Activated CD8-positive, alpha-beta T cell treated with anti-CD3 and anti-CD28 coated beads for 36 hours (primary cell): ENCODE measurements at places on chromosomes 12 and 14. TPM values are rescaled to one million over a fixed set of nuclear protein-coding genes. Genes with fewer than 3 reads are reported as not detected.

DNA sequence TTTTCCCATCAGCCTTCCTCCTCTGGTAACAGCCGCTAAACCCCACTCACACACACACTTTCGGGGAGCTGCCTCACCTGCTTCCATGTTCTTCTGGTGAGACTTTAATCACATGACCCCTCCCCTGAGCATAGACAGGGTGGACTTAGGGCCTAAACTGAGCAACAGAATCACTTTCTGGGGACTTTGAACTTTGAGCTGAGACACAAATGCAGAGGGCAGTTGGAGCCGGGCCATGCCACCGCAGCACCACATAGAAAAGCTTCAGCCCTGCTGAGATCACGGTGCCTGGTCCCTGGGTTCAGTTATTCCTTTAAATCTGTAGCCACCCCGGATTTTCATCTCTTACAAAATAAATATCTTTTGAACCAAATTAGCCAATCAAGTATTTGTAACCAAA lies 18.4 kb upstream of the MAP3K9 start:
- DNase-seq = no peak

- no peak for DNase-seq
These were observed 34.9 kb downstream of the TTC7B start for GRCh38 chr14:90781344-90781761.

- DNase-seq = no peak
These were observed 898.4 kb downstream of the SLC16A7 start for GRCh38 chr12:60494244-60494643.

DNA sequence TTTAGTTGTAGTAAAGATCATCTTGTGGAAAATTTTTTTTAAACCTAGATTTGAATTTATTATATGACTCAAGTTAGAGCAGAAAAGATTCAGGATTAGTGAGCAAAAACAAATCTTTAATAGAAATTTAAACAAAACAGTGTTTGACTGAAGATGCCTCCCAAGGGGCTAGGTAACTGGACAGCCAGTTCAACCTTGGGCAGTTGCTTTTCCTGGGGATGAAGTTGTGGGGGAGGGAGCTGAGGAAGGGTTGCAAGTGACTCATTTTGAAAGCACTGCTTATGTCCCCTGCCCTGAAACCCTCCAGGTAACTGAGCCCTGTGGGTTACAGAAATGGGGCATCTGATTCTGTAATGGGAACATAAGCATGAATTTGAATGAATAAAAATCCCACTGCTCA lies 13.1 kb downstream of the CFAP54 start:
- peak; percentile 24 for DNase-seq

DNA sequence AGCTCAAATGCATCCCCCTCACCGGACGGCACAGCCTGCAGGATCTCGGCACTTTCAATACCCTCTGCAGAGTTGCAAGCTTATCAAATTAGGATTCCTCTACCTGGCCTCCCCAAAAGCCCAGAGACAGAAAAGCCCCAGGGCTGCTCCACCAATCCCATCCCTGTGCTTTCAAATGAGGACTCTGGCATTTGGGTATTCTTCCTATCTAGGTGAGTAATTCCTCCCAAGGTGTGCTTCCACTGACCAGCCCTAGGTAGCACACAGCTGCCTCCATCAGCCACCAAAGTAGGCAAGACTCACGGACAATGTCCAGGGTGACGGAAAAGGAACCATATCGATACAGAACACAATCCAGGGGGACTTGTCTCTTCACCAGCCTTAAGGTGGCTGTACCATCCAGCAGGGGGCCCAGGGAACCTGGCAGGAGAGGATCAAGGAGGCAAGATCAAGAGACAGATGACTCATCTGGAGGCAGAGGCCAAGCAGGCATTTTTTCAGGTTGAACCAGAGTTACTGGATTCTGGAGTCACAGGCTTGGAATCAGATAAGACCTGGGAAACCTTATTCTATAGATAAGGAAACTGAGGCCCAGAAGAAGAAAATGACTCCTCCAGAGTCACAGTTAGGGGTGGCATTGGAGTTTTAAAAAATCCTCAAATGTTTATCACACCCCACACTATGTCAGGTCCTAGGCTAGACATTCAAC lies 9.9 kb downstream of the PMEL start:
- peak; percentile 75 for DNase-seq

DNA sequence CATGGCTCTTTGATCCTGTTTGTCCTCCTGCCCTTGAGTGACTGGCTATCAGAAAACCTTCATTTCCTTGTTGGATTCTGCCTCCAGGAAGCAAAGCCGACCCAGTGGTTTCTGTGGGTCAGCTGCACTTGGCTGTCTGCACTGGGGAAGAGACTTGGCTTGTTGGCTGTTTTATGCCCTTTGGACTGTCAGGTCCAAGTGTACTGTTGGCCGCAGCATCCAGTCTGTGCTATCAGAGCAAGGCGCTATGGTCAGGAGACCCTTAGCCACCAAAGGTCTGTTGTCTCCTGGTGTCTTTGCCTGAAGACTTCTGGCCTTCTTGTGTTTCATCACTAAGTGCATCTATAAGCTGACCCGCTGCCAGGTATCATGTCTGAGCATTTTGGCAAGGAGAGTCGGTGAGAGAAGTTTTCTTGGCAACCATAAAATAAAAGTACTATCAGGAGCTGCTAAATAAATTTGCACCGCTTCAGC lies 177.4 kb upstream of the HIF1A start:
- no peak for DNase-seq

DNA sequence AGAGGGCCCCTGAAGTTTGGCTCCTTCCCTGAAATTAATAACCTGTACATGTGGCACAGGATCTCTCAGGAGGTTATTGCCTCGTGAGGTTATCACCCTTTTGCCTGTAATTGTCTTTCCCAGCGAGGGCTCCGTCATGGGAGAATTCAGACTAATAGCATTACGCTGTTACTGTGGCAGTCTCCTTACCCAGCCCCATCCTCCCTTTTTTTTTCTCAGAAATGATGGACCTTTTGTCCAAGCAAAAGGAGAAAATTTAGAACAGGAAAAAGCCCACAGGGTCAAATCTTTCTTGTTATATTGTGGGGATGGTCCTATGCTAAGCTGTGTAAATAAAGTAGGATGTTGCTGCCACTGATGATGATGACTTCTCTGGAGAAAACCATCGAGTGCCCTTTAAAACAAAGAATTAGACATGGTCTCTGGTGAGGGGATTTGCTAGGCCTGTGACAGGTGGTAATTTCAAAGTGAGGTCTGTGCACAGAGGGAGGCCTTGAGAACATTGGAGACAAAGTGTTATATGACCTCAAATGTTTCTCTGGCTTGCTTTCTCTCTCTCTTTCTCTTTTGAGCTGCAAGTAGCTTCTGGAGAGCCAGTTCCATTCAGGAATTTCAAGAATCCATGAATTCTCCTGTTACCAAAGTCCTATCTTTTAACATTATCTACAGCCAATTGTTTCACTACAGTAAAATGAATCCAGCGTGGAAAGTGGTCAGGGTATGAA lies 357.2 kb downstream of the BMP4 start:
- no peak for DNase-seq

GRCh38 chr14:38070061-38070588 lies 137.6 kb upstream of the SSTR1 start:
- no peak for DNase-seq

- peak; percentile 4 for DNase-seq
These were observed 151.4 kb upstream of the AVPR1A start for GRCh38 chr12:63302269-63302940.

DNA sequence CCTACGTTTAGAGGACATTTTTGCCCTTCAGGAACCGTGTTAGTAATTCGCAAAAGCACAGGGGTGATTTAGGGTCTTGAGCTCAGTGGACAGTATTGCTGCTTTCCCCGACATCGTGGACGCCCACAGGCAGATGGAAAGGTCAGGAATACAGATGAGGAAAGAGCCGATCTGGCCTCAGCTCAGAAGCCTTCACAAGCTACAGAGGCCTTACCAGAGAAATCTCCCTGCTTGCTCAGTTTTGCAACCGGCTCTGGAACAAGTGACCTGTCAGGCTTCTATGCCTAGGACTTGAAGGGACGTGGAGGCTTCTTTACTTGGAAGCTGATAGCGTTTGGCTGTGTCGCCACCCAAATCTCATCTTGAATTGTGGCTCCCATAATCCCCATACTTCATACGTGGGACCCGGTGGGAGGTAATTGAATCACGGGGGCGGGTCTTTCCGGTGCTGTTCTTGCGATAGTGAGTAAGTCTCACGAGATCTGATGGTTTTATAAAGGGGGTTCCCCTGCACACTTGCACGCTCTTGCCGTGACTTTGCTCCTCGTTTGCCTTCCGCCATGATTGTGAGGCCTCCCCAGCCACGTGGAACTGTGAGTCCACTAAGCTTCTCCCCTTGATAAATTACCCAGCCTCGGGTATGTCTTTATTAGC lies 332.5 kb downstream of the MED13L start:
- no peak for DNase-seq

DNA sequence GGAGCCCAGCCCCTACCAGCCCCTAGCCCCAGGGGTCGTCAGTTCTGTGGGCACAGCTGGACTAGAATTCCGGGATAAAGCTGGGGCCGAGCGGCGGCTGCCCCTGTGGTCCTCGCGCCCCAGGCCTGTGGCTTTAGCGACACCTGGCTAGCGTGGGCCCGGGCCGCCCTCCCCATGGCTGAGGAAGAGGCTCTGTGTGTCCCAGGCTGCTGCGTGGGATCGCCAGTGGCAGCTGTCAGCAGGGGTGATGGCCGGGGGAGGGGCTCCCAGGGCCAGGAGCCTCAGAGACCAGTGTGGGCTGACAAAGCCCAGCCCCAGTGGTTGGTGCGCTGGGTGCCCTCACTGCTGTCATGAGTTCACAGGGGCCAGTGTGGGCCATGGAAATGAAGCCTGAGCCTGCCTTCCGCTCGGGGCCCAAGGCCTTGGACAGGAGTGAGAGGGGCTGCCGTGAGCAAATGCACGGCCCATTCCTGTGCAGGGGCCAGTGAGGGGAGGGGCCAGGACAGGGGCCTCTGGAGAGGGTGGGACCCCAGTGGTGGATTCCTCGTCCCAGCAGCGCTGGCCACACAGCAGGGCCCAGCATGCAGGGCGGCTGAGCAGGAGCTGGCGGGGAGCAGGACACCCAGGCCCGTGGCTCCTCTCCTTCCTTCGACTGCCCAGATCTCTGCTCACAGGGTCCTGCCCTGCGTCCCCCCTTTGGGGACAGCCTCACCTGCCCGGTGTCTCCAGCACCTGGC lies 11.4 kb downstream of the FBRSL1 start:
- DNase-seq = no peak

DNA sequence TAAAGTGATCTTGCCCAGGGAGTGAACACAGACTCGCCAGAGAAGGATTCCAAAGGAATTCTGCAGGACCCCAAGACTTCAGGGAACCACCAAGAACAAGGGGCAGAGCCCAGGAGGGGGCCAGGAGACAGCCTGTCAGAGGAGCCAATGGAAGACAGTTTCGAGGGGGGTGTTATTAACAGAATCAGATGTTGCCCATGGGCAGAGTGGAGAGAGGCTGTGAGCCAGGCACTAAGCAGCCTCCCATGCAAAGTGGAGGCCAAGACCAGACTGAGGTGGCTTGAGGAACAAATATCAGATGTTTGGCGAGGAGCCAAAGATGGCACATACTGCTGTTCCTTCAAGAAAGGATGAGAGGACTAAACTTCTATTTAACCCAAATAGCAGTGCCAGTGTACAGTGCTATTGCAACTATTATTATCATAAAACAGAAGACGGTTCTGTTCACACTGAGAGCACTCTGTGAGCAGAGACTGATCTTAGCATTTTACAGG lies 12.6 kb downstream of the APPL2 start:
- no peak for DNase-seq

- no peak for DNase-seq
These were observed 306.2 kb upstream of the DIO3 start for GRCh38 chr14:101254805-101255764.

DNA sequence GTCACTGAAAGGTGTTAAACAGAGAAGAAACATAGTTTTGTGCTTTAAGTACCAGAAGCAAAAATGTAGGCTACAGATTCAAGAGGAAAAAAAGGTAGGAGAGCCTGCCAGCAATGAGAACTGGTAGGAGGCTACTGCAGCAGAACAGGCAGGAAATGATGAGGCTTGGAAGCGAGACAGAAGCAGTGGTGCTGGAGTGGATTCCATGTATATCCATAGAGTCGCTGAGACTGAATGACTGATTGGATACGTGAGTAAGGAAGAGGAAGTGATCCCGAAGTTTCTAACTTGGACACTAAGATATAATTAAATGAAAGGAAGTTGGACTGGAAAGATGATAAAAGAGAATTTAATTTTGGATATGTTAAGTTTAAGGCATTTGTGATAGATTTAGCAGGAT lies 45.0 kb upstream of the CCDC91 start:
- DNase-seq = no peak

DNA sequence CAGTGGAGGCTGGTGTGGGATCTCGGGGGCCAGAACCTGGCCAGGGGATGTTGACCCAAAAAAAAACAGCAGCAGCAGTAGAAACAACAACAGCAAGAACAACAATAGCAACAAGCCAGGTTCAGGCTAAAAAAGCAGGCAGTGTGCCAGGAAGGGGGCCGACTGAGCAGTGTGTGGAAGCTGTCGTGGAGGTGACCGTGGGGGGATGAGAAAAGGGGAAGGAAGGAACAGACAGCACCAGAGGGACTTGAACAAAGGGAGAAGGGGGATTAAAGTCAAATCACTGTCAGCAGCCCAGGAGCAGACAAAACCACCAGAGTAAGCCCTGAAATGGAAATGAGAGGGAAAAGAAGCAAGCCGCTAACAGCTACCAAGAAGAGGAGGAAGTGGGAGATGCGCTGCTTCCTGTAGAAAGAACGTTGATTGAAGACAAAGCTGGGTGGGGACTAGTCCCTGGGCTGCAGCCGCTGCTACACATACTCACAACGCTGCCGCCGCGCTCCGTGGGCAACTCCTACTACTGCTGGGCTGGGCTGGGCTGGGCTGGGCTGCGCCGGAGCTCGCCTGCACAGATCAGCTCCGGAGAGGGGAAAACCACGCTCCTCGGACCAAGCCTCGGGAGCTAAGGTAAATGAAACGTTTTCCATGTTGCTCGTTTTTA lies at the start of gene GNG2:
Gene GNG2 (plus strand): TSS at position 449 of the 661 bp plus-strand sequence. CDS start 90,067 bp downstream, outside the sequence.
- DNase-seq = peak; percentile 91

DNA sequence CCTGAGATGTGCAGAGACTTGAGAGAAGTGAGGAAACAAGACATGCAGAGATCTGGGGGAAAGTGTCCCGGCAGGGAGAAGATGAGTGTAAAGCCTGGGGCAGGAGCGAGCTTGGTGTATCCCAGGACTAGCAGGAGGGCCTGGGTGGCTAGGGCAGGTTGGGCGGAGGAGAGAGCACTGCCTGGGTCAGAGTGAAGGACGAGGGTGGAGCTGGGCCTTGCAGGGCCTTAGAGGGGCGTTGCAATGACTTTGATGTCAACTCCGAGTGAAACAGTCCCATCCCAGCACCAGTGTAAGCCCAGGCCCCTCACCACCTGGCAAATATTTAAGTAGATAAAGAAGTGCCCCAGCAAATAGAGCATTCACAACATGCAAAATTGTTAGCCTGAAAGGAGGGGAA lies 24.2 kb upstream of the RFLNA start:
- no peak for DNase-seq

KRT80 gene
- total RNA-seq = not detected

OR2AP1 gene
- total RNA-seq = not detected

RPL6 gene
- 1,954 TPM for total RNA-seq

SIX6 gene
- not detected for total RNA-seq

NTS gene
- not detected for total RNA-seq

TRPV4 gene
- not detected for total RNA-seq

FLRT2 gene
- total RNA-seq = not detected

FGF6 gene
- total RNA-seq = not detected

MIP gene
- total RNA-seq = not detected

BMP4 gene
- total RNA-seq = not detected

GPX2 gene
- not detected for total RNA-seq

TMCC3 gene
- 0.11 TPM for total RNA-seq
